ENCODE measurements at places on chromosomes 11 and 22.

GRCh38 chr22:41478891-41479521, 10.1 kb downstream of the ACO2 start:
- DNase-seq, result no peak

DNA sequence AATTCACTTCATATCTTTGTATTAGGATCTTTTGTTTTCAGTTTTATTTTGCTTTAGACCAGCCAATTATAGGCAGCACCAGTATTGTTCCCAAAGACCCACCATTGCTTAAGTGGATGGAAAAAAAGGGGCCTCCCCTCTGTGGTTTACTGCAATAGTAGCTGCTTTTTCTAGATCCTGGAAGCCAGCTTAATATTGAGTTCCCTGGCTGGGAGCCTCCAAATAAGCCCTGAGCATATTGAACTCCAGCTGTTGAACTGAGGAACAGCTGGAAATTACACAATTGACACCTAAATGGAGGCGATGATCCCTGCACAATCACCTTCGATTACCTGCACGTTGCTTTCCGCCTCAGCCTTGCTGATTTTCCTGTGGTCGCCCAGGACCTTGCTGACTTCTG, 576.0 kb downstream of the SOX6 start:
- DNase-seq, result no peak

DNA sequence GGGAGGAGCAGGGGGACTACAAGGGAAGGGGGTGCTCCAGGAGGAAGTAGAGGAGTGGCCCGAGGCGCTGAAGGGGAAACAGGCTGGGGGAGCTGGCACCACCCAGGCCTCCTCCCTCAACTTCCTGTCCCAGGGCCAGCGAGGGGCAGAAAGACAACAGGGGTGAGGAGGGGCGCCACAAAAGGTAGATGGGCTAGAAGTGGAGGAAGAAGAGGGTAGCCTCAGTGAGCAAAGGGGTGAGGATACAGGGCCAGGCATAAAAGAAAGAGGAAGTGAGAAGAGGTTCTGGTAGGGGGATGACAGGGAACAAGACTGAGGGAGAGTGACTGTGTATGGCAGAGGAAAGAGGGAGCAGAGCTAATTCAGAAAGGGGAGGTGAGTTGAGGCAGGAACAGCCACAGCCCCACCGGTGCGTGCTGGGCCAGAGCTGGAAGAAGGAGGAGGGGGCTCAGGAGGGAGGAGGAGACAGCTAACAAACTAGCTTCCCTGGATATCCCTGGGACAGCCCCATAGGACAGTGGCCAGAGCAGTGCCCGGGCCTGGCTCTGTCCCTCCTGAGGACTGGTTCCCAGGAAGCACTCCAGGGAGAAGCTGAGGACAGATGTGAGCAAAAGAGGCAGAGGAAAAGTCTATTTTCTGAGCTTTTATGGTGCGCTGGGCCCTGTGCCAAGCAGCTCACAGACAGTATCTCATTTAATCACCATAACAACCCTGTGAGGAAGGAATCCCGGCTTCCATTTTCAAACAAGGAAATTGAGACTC, 8.5 kb downstream of the DCHS1 start:
- DNase-seq, result no peak

DNA sequence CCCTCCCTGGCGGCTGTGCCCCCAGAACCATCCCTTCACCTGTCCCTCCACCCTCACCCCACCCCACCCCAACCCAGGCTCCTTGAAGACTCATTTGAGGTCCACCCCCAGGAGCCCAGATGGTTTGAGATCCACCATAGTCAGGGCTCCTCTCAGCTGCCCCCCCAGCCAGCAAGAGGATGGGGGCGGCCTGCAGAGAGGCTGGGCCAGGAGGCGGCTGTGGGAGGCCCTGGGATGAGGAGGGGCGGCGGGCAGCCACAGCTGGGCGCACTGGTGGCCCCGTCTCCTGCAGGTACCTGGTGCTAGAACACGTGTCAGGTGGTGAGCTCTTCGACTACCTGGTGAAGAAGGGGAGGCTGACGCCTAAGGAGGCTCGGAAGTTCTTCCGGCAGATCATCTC, 46.1 kb downstream of the MOB2 start:
- no peak for DNase-seq

DNA sequence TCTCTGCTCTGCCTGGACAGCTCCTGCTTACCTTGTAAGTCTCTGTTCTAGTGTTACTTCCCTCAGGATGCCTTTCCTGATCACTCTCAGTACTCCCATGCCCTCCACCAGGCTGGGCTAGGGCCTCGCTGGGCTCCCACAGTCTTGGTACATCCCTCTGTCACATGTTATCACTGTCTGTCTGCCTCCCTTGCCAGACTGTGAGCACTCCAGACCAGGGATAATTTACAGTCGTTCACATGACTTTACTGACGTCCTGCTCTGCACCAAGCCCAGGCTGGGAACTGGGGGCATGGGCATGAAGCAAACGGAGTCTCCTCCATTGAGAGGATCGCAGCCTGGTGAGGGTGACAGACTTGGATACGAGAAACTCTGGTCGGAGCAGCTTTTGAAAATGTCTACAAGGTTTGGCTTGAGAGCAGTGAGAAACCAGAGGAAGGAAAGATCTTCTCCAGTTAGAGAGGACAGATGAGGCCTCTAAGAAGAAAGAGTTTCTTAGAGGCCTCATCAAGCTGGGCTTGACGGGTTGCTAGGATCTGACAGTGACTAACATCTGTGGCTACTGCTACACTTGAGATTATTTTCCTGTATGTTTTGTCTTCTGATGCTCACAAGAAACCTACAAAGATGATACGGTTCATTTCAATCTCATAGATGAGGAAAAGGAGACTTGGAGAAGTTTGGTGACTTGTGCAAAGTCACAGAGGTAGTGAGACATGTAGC, 12.5 kb downstream of the USP35 start:
- no peak for DNase-seq

- no peak for DNase-seq
Observed at GRCh38 chr22:49079027-49079725, 748.5 kb downstream of the BRD1 start.

- no peak for DNase-seq
Observed at GRCh38 chr11:121163658-121164308, 62.7 kb downstream of the TECTA start.

DNA sequence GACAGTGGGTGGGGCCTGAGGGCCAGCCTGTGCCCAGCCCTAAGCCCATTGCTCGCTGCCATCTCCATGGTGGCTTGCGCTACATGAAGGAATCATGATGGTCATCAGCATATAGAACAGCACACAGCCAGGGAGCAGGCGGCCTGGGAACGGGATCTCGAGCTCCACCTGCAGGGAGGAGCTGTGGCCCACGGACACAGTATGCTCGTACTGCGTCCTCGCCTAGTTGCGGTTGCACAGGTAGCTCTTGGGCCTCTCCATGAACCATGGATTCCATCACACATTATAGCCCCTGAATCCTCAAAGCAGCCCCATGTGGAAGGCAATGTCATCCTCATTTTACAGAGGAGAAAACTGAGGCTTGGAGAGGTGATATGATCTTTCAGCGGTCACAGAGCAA, 15.1 kb downstream of the SEC14L4 start:
- no peak for DNase-seq

GRCh38 chr22:27348634-27349033, 452.9 kb downstream of the MN1 start:
- DNase-seq, result no peak

DNA sequence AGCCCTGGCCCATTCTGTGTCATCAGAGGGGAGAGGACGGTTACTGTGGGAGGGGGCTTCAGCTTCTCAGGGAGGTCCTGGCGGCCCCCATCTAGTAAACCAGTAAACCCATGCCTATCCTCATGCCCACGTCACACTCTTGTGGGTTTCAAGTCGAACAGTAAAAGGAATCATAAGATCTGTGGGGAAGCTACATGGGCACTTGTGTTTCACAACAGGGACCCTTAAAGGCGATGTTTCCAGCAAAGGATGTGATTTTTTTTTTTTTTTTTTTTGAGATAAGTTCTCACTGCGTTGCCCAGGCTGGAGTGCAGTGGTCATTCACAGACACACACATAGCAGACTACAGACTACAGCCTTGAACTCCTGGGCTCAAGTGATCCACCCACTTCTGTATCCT, 9.2 kb upstream of the PARVG start:
- no peak for DNase-seq

DNA sequence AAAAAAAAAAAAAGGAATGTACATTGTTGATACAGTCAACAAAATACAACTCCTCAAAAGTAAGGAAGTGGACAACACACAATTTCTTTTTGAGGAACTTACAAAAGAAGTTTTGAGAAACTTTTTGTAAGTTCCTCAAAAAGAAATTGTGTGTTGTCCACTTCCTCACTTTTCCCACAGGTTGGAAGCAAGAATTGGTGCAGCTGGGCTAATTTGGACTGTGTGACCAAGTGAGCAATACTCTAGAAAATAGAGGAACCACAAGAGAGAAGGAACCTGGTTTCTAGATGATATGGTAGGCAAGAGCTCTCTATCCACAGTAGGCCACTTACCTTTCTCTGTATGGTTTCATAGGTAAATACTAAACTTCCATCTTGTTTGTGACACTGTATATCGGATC, 1053.8 kb downstream of the LRRC4C start:
- DNase-seq, result no peak
